ENCODE measurements at places on chromosomes 3 and 15.

- DNase-seq = peak; percentile 39
These were observed 35.8 kb downstream of the TKT start for GRCh38 chr3:53219895-53220483.

DNA sequence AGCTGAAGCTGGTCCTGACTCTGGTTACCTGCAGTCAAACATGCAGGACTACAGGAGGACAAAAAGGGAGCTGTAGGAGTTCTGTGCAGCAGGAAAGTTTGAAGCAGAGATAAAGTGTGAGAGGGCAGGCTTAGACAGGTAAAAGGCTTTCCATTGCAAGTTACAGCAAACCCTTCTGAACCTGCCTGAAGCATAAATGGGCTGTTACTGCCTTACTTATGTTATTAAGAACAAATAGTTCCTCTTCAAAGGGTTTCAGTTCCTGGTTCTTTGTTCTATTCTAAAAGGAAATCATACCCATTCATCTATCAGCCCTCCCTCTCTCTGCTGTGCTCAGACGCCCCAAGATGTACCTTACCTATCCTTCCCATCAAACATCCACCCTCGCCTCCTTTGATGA, 52.4 kb upstream of the CACNA2D3 start:
- DNase-seq = no peak

- DNase-seq = no peak
These were observed 529.0 kb upstream of the NECTIN3 start for GRCh38 chr3:110542552-110543150.

DNA sequence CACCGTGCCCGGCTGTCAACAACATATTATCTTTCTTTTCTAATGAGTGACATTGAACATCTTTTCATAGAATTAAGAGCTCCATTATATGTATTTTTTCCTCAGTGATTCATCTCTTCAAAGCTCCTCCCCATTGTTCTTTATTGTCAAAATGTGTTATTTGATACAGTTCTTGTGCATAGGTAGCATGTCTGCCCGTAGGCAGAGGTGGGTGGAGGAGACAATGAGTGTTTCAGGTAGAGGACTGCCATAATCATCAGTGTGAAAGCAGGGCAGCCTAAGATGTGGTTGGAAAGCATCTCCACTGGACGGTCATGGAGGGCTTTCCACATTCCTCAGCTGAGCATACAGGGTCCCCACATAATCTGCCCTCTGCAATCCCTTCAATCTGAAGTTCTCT, 452.0 kb upstream of the MCTP2 start:
- DNase-seq = no peak

- peak; percentile 80 for DNase-seq
These were observed 3.5 kb upstream of the PP2D1 start for GRCh38 chr3:20015525-20015924.

DNA sequence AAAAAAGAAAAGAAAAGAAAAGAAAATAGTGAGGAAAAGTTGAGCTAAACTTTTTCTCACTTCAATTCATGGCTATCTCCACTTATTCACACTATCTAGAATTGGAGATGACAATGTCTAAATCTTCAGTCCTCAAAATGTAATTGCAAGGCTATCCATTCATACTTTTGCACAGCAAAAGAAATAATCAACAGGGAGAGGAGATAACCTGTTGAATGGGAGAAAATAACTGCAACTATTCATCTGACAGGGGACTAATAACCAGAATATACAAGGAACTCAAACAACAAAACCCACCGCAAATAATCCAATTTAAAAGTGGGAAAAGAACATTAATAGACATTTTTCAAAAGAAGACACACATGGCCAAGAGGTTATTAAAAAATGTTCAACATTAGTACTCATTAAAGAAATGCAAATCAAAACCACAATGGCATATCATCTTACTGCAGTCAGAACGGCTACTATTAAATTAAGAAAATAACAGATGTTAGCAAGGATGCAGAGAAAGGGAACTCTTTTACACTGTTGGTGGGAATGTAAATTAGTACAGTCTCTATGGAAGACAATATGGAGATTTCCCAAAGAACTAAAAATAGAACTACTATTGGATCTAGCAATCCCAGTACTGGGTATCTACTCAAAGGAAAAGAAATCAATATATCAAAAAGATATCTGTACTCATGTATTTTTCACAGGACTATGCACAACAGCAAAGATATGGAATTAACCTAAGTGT, 73.5 kb upstream of the PPIB start:
- DNase-seq = no peak

DNA sequence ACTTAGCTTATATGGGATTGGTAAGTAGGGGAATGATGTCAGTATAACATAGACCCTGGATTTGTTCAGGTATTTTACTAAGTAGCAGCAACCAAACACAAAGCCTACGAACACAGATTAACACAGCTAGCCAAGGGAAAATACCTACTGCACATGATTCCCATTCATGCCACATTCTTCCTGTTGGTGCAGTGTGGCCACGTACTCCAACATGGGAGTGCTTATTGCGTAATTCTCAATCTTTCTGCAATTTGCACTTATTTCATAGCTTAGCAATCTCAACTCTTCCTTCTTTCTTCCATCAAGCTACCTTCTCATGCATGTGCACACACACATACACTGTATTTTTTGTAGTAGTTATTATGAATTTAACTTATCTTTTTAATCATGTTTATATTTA, 186.8 kb downstream of the IL5RA start:
- DNase-seq = no peak

DNA sequence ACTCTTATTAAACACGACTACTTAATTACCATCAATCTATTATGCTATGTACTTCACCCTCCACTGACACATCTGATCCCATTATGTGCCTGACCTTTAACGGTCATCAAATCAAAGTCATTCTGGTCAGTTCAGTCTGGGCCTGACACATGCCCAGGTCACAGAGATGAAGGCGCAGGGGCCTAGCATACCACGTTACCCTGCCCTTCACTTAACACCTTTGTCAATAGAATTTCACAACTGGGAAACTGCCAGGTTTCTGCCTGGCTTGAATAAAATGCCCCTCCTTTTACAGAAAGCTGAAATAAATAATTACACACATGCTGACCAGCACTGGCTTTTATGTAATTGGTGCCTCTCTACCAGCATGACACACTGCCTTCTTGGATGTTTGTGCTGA, 39.5 kb downstream of the MECOM start:
- DNase-seq = no peak

DNA sequence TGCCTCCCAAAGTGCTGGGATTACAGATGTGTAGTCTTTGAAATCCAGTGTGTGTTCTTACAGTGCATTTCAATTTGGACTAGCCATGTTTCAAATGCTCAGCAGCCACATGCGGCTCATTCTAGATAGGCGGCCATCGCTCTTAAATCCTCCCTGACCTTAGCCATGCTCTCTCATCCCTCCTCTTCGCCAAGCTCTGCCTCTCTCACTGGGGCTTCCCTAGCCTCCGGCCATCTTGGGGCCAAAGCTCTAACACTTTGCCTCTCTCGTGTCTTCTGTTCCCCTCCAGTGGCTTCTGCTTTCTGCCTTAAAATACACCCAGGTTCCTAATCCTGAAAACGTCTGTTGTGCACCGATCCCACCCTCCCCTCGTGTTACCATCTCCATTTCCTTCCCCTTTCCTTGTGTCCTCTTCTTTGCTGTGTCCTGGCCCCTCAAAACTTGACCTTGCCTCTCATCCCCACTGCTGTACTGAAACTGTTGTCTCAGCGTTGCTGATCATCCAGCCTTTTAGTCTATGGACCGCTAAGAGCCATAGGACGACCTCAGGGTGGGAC, 1.4 kb upstream of the GHRL start:
- no peak for DNase-seq
